ENCODE measurements at places on chromosomes 1 and 21.

DNA sequence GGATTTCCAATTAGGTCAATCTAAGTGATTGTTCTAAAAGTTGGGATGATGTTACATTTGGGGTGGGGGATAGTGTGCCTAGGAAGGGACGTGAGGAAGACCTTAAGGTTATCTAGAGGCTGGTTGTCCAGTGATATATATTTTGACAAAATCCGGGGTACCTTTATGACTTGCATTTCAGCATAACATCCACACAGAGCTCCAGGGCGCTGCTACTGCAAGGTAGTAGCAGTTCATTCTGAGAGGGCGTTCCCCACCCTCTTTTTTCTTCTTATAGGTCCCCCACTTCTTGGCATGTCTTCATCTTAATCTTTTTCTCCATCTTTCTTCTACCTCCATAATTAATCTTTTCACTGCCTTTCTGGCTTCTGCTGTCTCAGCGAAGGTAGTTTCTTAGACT is 161.9 kb downstream of the CACNA1E start:
- no peak for DNase-seq

DNA sequence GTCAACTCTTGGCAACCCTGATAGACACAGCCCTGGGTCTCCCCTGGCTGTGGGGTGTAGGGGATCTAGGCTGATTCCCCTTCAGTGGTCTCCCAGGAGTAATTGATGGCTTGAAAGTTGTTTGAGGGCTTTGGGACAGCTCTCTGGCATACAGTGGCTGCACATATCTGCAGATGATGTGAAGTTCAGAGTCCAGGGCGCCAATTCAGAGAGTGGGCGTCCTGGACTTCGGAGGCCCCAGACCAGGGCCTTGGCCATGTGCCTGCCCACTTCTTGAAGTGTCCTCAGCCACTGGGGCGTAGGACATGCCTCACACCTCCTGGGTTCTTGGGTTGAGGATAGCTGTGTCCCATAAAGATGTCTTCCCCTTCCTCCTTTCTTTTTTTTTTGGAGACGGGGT is 2.6 kb downstream of the INAVA start:
- DNase-seq = no peak

GRCh38 chr1:20149601-20150325 is 10.6 kb downstream of the PLA2G2F start:
- no peak for DNase-seq

DNA sequence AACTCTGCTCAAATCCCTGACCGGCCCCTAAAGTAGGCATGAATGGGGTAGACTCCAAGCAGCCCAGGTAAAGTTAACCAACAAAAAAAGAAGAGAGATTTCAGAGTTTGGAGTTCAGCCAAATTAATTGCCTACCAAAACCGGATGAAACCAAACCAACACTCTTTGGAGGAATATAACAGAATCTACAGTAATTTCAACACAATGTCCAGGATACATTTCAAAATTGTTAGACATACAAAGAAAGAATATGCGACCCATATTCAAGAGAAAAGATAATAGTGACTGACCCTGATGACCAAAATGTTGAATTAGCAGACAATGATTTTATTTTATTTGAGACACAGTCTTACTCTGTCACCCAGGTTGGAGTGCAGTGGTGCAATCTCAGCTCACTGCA is 12.6 kb downstream of the IL22RA1 start:
- DNase-seq = no peak

DNA sequence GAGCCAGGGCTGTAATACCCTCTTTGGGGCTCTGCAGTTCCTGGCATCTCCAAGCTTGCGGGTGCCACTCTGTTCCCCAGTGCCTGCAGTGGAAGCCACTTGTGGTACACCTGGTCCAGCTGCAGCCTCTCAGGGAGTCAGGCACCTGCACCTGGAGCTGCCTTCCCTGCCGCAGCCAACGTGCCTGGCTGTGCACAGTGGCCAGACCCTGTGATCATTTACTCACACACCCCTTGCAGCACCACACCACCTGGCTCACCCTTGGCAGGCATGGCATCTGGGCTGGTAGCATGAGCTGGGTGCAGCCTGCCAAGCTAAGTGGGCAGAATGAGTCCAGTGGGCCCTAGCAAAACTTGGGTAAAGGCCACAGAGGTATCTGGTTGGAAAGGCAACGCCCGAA is 51.1 kb upstream of the NTPCR start:
- no peak for DNase-seq

GRCh38 chr1:230145505-230145899 is 78.5 kb downstream of the GALNT2 start:
- no peak for DNase-seq

GRCh38 chr1:19393046-19393445 is 80.9 kb downstream of the SLC66A1 start:
- DNase-seq = no peak

GRCh38 chr21:17455451-17455850 is 57.4 kb upstream of the CXADR start:
- no peak for DNase-seq

GRCh38 chr1:87084244-87084836 is 169.9 kb downstream of the HS2ST1 start:
- DNase-seq = peak; percentile 42

- DNase-seq = no peak
Observed at GRCh38 chr21:16137106-16137505, 407.3 kb downstream of the USP25 start.

DNA sequence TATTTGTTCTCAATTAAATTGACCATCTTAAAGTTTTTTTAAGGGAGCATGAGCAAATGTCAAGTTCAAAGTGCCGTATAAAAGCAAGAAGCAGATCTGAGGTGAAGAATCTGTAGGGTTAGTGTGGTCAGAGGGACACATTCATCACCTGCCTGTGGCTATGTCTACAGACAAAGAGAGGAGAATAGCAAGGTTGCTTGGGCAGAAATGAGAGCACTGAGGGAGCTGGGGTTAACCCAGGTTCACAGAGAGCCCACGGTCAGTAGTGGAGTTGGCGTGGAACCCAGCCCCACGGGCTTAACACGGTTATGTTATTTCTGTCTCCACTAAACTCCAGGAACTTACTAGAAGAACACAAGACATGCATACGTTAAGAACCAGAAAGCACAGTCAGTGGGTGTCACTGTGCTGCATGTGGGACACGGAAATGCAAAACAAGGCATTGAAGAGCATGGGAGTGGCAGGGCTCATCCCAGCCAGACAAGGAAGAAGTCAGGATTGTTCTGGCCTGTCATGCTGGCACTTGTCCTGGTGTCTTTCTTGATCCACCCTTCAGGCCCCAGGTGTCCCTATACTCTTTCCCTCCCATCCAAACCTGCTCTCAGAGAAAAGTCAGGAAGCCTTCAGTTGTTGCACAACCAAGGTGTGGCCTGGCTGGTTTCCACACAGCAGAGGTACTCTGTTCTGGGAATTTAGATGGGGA is 95.5 kb upstream of the IVNS1ABP start:
- DNase-seq = no peak

DNA sequence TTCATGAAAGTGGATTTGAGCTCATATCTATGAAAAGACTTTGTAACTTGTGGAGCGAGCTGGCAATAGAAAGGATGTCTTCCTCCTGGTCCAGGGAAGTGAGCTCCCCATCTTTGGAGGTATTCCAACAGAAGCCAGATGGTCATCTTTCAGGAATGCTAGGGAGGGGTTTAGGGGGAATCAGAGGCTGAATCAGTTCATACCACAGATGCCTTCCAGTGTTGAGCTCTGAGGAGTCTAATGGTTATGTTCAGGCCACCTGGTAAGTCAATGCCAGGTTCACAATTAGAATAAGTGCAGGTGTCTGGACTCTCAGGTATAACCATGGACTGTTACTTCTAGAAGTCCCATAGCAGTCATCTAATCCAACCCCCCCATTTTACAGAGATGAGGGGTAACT is 119.1 kb downstream of the ACTL8 start:
- peak; percentile 91 for DNase-seq

DNA sequence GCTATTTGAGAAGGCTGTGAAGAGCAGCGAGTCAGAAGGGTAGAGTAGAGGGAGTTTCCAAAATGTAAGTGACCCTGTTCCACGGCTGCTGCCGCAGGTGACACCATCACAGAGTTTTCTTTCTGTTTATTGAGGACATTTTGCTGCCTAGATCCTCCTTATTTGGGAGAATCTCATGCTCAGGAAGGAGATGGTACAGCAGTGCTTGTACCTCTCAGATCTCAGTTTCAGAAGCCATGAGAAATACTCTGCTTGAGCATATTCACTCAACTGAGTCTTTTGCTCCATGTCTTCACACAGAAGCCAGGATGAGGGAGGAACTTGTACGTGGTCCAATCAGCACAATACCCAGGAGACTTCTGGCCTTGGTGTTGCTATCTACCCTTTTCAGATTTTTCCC is 1.6 kb downstream of the LCE7A start:
- no peak for DNase-seq

- DNase-seq = peak; percentile 35
Observed at GRCh38 chr1:88877382-88877825, 14.0 kb downstream of the GTF2B start.

DNA sequence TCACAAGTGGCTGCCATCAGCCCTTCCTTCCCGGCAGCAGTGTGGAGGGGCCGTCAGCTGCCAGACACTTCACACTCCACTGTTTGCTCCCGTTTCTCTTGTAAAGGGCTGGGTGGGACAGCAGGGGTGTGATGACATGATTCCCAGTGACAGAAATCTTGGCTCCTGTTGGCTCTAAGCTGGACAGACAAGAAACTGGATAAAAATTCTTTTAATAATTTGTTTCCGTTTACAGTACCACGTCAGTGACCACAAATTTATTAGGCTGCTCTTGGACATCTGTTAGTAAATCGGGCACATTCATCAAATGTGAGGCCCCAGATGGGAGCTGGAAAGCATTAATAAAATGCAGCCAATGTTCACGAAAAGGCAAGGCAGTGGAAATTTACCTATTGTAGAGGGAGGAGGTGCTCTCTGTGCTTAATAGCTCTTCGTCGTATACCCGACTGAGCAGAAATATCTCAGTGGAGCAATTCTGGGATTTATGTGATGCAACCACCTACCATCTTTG is 353.7 kb upstream of the GREM2 start:
- no peak for DNase-seq

- no peak for DNase-seq
Observed at GRCh38 chr1:29346576-29346975, 110.3 kb downstream of the PTPRU start.

DNA sequence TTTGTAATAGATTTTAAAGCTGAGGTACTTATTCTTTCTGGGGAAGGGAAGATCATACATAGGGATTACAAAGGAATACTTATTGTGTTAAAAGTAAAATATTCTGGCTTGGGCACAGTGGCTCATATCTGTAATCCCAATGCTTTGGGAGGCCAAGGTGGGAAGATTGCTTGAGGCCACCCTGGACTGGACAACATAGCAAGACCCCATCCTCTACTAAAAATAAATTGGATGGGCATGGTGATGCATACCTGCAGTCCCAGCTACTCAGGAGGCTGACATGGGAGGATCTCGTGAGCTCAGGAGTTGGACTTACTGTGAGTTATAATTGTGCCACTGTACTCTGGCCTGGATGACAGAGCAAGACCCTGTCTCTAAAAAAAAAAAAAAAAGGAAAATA is 27.6 kb downstream of the GABPB2 start:
- no peak for DNase-seq
